ENCODE measurements at places on chromosomes 11 and 22. TPM values are rescaled to one million over a fixed set of nuclear protein-coding genes. Genes with fewer than 3 reads are reported as not detected.

DNA sequence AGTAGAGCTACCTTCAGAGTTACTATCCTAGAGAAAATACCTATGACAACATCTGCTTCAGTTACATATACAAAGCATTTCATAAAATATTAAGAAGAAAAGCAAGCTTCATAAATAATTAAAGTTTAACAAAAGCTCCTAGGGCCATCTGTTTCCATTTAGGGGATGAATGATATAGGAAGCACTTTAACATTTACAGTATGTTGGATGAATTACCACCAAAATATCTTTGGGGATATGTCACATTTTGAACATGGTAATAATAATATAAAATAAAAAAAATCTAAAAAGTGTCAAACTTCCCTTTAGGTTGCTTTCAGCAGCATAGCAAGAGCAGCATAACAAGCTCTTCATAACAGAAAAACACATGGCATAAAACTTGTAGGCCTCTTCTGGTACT, 104.6 kb downstream of the ATG16L2 start:
- DNase-seq: no peak

Gene MEI1
- not detected for total RNA-seq

DNA sequence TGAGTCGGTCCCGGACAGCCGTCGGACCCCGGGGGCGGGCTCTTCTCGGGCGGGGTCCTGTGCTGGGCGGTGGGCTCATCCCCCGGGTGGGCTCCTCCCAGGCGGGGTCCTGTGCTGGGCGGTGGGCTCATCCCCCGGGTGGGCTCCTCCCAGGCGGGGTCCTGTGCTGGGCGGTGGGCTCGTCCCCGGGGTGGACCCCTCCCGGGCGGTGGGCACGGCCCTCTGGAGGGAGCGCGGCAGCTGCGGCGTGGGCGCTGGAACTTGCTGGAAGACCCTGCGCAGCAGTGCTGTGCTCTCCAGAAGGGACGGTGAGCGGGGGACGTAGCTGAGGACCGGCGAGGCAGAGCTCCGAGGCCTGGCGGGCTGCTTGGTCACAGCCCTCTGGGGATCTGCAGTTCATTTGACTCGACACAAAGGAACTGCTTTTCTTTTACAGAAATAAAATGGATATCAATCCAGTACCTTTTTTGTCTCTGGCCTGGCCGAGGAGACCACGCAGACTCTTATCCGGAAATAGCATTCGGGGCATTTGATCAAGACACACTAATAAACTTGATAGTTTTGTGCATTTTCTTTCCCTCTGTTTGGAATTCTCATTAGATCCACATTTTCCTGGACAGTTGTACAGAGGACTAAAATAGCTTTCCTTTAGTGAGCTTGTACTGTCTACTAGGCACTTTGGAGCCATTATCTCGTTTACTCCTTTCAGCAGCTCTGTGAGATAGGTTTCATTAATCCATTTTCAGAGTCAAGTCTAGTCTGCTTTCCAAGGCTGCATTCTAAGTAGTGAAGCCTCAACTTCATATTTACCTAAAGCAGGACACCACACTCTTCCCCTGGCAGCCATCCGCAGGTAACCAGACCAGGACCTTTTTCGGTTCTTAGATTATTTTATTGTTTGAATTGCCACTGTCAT, 812 bp downstream of the JAM3 start:
- no peak for DNase-seq

GRCh38 chr22:35158336-35158735, 92.4 kb downstream of the ISX start:
- no peak for DNase-seq

GRCh38 chr11:102683277-102683676, 22.3 kb downstream of the MMP27 start:
- no peak for DNase-seq

Gene CLCF1
- 8.3 TPM for total RNA-seq

Gene APOL3
- total RNA-seq: 7.2 TPM
